Naive B cell (primary cell): ENCODE measurements at places on chromosomes 6 and 20.

DNA sequence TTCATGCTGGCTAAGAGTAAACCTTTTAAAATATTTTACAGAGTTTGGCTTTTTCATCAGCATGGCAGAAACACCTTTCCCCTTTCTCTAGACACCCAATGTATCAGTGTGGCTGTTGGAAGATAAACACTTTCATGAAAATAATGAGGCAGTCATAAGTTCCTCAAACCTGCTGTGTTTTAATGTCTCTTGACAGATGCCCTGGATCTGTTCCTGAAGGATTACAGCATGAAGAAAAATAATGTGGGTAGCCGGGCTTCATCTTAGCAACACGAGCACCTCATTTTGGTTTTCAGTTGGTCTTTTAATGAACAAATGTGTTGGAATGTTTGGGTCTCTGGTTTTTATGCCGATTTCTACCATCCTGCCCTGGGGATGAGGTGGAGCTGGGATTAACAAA, 45.5 kb upstream of the UNC93A start:
- no peak for DNase-seq

DNA sequence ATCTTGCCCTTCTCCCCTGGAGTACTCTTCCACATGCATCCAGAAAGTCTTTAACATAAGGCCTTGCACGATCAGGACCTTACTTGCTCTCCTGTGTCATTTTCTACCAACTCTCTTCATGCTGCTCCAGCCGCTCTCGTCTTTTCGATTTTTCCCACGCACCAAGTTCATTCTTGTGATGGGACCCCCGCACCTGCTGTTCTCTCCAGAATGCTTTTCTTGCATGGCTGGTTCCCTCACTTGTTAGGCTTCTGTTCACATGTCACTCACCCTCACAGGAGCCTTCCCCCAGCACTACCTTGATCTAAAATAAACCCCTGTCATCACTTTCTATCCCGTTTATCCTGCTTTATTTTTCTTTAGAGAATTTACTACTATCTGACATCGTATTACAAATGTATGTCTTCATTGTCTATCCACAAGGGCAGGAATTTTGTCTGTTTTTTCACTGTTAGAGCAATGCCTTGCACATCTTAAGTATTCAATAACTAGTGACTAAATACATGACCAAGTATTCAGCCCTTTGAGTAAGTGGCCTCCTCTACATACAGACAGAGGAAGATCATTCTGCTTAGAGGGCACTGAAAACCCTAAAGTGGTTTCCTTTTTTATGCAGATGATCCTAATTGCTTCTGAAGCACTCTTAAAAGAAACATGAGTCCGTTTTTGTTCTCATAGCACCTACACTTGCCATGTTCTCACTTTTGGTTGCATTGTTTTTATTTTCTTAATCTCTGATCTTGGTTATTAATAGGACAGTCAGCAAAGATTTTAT, 166.9 kb downstream of the SLC16A10 start:
- no peak for DNase-seq

- no peak for DNase-seq
These were observed 119.5 kb upstream of the KCNK16 start for GRCh38 chr6:39441986-39442385.

GRCh38 chr6:87705070-87705691, 3.1 kb upstream of the AKIRIN2 start:
- DNase-seq = no peak

DNA sequence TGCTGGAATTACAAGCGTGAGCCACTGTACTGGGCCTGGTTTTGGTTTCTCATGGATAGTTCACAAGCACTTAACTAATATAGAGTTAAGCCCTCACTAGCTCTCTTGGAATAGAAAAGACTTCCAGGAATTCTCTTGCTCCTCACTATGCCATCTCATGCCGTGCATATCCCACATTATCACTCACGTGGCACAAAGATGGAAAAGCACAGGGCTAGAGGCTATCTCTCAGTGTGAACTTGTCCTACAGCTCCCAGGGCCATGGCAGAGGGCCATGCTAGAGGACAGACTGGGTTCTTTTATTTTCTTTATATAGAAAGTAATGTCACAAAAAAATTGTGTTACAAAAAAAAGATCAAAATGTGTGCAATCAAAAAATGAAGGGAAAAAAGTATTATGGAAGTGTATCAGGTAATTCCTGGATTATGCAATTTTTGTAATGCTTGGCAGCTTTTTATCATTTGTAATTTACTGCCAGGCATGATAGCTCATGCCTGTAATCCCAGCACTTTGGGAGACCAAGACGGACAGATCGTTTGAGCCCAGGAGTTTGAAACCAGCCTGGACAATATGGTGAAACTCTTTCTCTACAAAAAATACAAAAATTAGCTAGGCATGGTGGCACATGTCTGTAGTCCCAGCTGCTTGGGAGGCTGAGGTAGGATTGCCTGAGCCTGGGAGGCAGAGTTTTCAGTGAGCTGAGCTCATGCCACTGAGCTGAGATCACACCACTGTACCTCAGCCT, 6.4 kb upstream of the SLC2A12 start:
- DNase-seq = no peak

- DNase-seq = no peak
These were observed 46.4 kb downstream of the SASH1 start for GRCh38 chr6:148389086-148389485.

- no peak for DNase-seq
These were observed 230.4 kb downstream of the PLCB1 start for GRCh38 chr20:8362457-8362856.

DNA sequence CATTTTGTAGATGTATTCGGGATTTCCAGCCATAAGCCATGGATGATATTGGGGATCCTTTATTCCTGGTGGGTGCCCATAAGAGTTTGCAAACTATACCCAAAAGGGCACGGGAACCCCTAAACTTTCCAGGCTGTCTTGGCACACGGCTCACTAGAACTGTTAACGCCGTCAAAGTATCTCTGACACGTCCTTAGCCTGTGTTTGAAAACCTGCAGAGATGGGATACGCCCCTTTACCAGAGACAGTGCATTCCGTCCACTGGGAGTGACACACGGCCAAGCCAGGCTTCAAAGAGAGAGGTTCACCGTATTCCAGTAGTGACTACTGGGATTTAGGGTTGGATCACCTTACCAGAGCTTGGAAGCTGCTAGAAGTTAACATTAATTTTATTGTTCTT, 95.0 kb downstream of the THBS2 start:
- DNase-seq = no peak

DNA sequence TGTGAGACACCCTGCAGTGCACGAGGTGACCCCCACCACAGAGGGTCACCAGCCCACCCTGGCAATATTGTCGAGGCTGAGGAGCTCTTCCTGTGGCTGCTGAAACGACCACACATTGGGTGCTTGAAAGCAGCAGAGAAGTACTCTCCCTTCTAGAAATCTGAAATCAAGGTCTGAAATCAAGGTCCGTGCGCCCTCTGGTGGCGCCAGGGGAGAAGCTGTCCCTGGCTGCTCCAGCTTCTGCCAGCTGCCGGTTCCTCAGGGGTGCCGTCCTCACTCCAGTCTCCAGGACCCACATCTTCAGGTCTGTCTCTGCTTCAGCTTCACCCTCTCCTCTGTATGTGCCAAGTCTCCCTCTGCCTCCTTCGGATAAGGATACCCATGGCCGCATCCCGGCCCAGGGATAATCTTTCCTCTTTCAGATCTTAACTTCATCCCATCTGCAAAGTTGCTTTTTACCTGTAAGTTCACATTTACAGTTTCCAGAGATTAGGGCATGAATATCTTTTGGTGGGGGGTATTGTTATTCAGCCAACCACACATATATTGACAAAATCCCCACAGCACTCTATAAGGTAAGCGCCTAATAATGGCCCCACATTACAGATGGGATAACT, 108.3 kb upstream of the PHACTR3 start:
- DNase-seq = peak; percentile 50

DNA sequence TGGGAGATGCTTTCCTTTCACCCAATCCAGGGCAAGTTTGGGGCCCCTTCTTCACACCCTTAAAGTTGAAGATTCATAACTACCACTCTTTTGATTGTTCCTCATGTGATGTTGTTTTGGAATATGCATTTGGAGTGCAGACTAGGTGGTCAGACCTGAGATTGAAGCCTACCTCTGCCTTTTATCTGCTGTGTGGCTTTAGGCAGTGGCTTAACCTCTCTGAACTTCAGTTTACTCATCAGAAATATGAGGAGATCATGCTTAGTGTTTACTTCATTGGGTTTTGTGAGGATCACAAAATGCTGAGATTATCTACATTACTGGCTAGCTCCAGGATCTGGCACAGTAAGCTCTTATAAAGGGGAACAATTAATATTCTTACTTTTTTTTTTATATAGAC, 26.4 kb upstream of the TCP11 start:
- DNase-seq = no peak

- no peak for DNase-seq
These were observed 74.1 kb downstream of the SULF2 start for GRCh38 chr20:47711046-47711752.
